ENCODE measurements at places on chromosomes 1 and 21.
A peak's percentile ranks its signal among the peaks of the same experiment; 100 is the strongest.

- no peak for DNase-seq
Observed at GRCh38 chr1:17250601-17251000, 1.7 kb downstream of the PADI3 start.

DNA sequence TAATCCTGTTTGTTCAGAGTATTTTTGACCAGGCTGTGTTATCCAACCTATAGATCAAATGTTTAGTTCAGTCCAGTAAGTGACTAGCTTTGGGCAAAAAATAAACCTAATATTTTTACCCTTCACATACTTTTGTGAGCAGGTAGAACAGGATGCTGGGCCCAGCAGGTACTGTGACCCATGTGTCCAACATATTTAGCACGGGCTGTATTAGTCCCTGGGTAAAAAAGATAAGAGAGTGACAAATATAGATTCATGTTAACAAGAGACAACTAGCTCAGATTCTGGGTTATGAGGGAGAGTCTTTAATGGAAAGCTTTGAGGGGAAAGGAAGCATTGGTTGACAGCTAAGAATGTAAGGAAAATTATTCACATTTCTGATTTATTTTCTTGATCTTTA lies 43.1 kb downstream of the OLFM3 start:
- no peak for DNase-seq

GRCh38 chr1:229024528-229025130 lies 246.3 kb upstream of the RAB4A start:
- no peak for DNase-seq

- no peak for DNase-seq
Observed at GRCh38 chr1:117093091-117093534, 28.4 kb downstream of the TRIM45 start.

DNA sequence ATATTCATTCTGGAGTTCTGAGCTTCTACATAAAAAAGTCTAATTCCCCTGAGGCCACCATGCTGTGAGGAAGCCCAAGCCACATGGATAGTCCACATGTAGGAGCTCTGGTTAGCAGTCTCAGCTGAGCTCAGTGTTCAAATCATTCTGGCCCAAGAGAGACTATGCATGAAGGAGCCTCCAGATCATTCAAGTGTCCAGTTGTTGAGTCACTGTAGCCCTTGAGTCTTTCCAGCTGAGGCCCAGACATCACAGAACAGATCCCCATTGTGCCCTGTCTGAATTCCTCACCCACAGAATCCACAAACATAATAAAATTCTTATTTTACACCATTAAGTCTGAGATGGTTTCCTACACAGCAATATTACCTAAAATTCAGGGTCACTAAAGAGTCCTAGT lies 107.0 kb upstream of the NGF start:
- no peak for DNase-seq

DNA sequence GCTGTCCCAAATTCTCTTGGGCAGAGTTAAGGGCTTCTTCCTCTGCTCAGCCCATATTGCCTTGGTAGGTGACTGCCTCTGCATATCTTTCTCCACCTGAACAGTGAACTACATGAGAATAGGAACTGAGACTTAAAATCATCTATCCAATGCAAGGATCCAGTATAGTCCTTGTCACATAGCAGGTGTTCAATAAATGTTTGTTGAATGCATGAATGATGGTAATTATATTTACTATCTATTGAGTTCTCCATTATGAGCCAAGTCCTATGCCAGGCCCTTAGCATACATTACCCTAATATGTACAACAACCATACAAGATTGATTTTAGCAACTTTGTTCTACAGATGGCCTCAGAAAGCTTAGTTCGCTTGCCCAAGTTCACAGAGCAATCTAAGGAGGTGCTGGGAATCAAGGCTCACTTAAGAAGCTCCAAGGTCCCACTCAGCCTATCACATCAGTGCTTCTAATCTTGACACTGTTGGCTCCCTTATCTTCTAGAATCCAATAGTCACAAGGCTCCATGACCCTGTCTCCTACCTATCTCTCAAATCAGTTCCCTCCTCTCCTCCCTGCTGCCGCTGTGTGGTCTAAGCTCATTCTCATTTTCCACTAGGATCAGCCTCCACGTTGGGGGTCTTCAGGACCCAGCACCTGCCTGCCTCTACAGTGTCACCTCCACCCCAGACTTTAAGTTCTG lies 2.2 kb upstream of the CDK18 start:
- DNase-seq: no peak

GRCh38 chr1:93827633-93828366 lies 51.2 kb downstream of the DNTTIP2 start:
- DNase-seq: no peak

DNA sequence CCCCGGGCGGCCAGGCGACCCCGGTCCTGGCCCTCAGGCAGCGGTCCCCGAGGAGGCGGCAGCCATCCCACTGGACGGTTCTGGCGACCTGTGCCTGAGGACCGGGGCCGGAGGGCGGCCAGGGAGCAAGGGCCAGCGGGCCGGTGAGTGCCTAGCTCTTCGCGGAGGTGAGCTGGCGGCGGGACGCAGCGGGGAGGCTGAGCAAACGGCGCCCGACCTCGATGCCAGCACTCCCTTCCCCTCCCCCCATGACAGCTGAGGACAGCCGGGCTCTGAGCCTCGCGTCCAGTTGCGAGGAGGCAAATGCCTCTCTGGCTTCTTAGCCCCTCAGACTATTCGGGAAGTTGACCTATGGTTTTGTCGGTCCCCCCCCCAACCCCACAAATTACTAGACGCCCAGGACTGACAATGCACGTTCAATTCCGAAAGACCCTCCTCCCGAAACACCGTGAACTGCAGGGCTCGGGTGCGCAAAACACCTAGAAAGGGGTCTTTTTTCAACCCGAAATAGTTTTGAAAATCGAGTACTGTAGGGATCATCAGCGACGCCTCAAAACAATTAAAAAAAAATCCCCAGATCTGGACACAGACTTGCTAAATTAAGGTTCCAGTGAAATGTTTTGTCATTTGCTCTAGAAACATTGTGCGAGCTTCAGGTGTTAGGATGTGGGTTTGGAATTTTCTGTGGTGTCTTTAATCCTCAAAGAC lies 8.3 kb downstream of the CDKN2C start:
- DNase-seq: peak; percentile 84

DNA sequence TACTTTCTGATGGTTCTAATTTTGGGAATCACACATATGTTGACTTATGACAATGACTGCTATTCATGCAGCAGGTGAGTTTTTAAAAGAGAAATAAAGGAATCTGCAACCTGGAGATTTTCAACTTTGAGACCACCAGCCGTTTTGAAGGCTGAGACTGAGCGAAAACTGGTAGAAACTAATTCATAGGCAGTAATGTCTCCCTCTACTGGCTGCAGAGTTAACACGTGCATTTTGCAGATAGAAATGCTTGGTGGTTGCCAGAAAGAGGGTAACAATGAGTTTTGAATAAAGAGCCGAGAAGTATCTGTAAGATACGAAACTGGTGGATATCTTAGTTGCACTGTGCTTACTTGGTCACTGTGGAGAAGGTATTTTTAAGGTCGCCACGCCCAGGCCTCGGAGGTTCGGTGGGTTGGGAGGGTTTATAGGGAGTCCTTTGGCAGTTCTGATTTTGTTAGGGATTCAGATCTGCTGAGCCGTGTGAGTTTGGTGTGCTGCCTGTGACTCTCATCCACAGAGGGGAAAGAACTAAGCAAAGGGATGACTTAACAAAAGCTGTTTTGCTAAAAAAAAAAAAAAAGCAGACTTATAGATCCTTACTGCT lies 83.0 kb downstream of the RYR2 start:
- peak; percentile 16 for DNase-seq

- no peak for DNase-seq
Observed at GRCh38 chr1:24900486-24900849, 29.6 kb downstream of the RUNX3 start.

GRCh38 chr1:23793018-23793781 lies 2.3 kb downstream of the LYPLA2 start:
- no peak for DNase-seq

GRCh38 chr1:166272851-166273250 lies 106.0 kb upstream of the FAM78B start:
- no peak for DNase-seq

GRCh38 chr1:88973520-88974137 lies 18.8 kb downstream of the KYAT3 start:
- peak; percentile 58 for DNase-seq

GRCh38 chr1:157134442-157134841 lies 3.8 kb downstream of the ETV3 start:
- no peak for DNase-seq

GRCh38 chr21:41141031-41141457 lies 26.9 kb upstream of the BACE2 start:
- DNase-seq: no peak

DNA sequence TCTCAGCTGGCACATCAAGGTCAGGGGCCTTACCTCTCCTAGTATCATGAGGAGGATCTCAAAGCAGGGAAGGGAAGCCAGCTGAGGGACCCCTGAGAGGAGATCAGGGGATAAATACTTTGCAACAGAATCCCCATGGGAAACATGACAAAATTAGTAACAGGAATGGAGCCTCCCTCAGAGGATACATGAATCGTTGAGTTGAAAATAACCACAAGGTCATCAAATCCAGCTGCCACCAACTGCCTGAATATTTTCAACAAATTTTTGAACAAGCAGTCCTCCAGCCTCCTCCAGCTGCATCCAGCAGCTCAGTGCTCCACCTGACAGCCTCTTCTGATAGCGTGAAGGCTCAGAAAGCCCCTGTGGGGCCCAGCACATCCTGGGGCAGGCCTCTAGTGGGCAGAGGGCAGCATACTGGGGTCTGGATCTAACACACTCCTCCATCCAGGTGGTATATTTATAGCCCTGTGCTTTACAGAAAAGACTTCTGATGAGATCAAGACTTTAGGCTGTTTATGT lies 404.3 kb downstream of the NTNG1 start:
- no peak for DNase-seq

GRCh38 chr1:234869182-234870019 lies 259.2 kb downstream of the TOMM20 start:
- DNase-seq: no peak

GRCh38 chr1:8120693-8121260 lies 94.7 kb upstream of the ERRFI1 start:
- peak; percentile 21 for DNase-seq

DNA sequence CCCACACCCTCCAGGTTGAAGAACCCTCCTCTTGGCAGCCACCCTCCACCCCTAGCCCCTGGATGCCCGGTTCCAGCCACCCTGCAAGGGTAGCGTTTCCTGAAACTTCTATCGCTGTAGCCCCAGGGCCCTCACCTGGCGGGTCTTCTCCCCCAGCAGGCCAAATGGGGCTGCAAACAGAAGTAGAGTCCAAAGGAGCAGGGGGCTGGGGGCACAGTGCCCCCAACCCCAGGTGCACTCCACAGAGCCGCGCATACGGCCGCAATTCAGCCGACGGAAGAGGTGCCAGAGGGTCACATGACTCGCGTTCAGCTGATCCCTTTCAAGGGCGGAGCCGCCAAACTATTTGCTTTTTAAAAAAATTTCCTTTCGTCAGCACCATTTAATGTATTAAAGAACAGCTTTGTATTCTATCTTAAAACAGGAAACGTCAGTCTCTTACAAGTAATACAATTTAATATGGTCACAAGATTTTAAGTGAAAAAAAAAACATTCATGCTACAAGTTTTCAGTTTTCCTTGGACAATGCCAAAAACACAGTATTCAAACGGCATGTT lies at the start of gene GLMP:
Gene GLMP (minus strand): TSS at position 289 of the 557 bp plus-strand sequence. CDS start 34 bp downstream, at position 255.
- DNase-seq: no peak

DNA sequence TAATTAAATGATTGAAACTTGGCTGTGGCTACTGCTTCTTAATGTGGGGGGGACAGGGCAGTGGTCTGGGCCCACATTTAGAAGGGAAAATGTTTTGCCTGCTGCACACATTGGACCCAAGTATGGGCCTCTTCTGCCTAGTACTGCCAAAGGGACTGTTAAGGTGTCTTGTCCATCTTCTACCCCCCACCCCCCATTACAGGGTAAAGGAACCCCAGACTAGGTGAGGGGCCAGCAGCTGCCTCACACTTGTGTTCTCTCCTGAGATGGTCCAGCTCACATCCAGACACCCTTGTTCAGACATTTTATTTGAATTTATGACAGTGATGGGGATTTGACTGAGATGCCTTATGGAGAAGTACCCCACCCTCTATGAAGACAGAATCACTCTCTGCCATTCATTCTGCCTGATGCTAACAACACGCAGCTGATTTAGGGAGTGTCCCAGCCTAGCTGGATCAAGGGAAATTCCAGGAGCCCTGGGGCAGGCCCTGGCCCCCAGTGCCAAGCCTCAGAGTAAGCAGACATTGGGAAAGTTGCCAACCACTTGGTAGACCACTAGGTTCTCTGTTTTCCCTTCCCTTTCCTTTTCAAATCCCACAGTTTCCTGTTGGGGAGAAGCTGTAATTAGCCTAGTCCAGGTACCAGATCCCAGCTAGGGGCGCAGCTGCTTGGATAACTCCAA lies 42.1 kb downstream of the YARS1 start:
- no peak for DNase-seq

DNA sequence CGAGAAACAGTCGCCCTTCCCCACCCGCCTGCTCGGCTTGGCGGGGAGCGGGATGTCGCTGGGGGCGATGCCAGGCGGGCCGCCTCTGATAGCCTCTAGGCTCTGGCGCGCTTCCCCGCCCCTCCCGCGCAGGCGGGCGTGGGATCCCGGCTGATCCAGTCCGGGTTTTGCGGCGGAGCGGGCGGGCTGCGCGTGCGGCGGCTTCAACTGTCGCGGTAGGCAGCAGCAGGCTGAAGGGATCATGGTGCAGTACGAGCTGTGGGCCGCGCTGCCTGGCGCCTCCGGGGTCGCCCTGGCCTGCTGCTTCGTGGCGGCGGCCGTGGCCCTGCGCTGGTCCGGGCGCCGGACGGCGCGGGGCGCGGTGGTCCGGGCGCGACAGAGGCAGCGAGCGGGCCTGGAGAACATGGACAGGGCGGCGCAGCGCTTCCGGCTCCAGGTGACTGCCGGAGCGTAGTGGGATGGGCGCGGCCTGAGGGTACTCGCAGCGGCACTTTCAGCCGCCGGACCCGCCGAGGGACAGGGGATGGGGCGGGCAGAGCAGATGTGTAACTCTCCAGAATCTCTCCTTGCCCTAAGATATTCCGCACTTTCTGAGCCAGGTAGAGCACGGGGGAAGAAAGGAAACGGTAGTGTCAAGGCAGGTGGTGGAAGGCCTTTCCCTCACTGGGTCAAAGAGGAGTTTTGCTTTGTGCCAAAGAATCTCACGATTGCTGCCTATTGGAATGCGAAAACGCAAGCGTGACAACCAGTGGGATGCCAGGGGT lies at the start of gene FAAH:
Gene FAAH (plus strand): TSS at position 210 of the 764 bp plus-strand sequence. CDS start 32 bp downstream, at position 242.
- no peak for DNase-seq

- no peak for DNase-seq
Observed at GRCh38 chr1:205582471-205583291, 49.1 kb downstream of the ELK4 start.

GRCh38 chr1:159668739-159669138 lies 45.6 kb downstream of the CRP start:
- DNase-seq: no peak

DNA sequence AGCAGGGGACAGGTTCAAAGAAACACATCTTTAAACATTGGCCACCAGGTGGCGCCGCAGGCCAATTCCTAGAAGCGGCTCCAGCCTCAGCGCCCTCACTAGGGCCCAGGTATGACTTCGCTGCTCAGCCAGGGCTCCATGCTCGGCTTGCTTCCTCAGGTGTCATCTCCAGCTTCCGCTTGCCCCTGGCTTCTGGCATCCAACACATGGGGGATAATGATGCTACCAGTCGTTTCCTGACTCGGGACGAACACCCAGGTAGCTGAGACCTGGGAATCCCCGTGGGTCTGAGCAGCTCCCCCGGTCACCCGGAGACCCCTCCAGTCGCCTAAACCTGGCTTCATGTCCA lies 8.5 kb upstream of the MEX3A start:
- DNase-seq: peak; percentile 58
